Uterus (tissue), 4 donors: ENCODE measurements at places on chromosomes 7 and 10.

DNA sequence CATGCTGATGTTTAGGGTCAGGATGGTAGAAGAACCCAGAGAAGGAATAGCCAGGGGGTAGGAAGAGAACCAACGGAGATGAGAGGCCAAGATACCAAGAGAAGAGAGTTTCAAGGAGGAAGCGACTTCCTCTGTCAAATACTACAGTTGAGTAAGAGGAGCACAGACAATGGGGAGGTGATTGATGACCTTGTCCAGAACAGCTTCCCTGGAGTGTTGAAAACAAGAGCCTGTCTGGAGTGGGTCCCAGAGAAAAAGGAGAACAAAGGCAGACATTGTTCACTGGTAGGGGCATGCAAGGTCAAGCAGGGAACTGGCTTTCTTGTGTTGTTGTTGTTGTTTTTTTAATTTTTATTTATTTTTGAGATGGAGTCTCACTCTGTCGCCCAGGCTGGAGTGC is 9.6 kb upstream of the TRIM56 start:
- DNase-seq: no peak

GRCh38 chr7:69426705-69427104 is 171.6 kb upstream of the AUTS2 start:
- DNase-seq: no peak

- no peak for DNase-seq
These were observed 72.6 kb downstream of the SHH start for GRCh38 chr7:155739538-155740143.

GRCh38 chr7:47302560-47302959 is 279.4 kb downstream of the TNS3 start:
- no peak for DNase-seq

DNA sequence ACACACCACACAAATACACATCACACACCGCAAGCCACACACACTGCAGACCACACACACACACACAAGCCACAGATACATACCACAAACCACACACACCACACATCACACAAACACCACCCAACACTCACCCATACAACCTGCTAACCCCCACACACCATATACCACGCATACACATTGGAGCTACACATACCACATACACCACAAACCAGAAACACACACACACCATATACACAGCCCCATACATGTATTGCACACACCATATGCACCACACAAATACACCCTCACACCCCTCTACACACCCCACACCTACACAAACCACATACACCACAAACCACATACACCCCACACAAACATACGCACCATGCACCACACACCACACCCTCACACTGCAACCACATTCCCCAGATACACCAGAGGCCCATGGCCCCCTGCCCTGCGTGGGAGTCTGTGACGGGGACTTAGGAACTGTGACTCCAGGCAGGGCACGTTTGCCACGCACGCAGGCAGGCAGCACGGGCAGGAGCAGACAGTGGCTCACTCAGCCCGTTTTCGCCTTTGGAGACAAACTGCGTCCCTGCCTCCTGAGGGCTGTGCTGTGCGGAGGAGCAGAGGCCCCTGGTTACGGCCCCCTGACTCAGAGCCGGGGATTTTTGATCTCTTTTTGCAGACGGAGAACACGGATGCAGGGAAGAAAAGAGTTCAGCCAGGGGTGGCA is 52.6 kb downstream of the TMEM209 start:
- DNase-seq: no peak

DNA sequence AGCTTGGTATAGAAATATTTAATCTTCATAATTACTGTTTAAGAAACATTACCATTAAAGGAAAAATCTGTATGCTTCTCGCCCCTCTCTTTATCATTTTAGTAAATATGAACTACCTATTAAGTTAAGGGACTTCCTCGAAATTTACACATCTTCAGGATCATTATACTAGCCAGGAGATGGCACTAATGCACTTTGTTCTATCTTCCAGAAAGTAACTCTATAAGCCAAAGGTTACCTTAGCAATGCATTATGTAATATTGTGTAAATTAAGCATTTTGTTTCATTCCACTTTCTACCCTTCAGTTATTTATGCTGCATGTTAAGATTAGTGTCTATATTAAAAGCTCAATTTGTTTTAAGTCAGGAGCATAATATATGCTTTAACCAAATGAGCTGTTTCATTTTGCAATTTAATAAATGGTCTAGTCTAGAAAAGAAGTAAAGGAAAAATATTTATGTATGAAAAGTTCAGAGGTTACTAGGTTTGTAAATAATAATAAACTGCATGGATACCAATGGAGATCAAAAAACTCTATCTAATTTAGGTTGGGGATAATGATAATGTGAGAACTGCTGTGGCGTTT is 128.5 kb downstream of the ANKRD7 start:
- DNase-seq: no peak

DNA sequence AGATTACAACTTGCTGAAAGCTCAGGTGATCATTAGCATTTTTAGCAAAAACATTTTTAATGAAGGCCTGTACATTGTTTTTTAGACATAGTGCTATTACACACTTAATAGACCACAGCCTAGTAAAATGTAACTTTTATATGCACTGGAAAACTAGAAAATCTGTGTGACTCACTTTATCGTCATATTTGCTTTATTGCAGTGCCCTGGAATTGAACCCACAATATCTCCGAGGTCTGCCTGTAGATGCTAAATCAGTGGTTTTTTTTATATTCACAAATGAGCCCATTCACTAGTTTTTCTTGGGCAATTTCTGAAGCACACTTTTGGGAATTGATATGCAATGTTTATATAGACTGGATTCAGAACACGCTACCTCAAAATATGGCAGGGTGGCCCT is 105.1 kb downstream of the PTPRN2 start:
- DNase-seq: no peak

DNA sequence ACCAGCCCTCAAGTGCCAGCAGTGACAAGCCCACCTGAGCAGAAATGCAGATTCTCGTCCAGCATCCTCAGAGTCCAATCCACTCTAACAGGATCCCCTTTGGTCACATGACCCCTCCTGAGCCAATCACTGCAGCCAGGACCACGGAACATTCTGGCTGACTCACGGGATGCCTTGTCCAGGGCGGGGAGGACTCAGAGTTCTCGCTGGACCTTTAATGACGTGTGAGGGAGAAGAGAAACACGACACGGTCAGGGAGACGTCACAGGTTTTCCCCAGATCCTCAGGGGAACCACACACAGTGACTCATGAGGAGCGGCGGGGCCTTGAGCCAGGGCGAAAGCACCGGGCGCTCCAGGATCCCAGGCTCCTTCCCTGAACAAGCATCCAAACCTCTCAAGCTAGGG is 155.7 kb downstream of the PTPRN2 start:
- peak; percentile 73 for DNase-seq

DNA sequence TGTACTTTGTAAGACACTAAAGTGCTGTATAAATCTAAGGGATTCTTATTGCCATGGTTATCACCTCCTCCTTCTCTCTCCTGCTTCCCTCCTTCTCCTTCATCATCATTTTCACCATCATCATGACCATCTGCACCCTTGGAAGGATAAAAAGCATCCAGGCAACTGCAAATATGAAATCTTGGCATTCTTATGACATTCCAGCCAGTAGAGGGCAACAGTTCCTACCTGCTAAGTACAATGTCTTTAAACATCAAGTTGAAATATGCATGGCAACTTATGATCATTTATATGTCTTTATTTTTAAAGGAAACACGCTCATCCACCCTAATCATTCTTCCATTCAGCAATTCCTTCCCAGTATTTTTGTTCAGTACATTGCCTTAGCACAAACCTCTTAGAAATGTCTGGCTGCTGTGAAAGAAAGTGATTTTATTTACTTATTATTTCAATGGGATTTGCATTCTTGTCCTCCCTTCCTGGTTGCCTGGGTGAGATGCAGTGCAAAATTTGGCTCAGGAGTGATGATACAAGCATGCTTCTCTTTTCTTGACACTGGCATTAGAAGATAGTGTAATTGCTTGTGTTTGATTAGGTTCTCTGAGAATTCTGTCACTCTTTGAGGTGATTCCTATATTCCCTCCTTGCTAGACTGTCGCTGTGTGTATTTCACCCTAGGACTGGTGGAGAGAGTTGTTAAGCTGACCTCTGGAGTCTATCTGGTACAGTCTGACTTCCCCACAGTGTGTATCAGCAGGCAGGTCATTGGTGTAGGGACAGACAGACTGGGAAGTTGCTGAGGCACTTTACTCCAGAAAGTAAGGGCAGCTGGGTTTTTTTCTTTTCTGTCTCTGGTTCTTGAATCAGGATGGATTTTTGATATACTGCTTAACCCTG is 188.5 kb upstream of the BMPER start:
- no peak for DNase-seq

DNA sequence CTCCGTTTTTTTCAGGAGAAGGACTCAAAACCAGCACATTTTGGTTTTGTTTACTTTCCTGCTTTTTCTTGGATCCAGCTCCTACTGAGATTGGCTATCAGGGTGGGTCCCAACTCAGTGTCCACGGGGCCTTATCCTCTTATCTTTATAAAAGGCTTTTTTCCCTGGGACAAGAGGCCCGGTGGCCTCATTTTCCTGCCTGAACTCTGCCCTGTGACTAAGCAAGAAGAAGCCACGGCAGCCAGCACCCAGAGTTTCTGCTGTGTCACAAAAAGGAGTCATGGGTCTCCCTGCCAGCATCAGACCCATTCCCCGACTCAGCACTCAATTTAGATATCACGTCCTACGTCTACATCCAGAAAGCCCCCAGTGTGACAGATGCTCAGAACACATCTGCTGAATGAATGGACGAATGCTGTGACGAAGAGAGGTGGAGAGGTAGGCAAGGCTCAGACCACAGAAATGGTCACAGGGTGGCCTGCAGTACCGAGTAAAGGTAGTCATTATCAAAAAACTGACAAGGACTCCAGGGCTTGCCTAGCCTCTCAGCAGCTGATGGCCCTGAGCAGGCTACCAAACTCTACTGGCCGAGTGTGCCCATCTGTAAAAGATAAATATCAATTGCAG is 16.7 kb downstream of the DLG5 start:
- no peak for DNase-seq

- no peak for DNase-seq
These were observed 672.5 kb upstream of the ANKRD30A start for GRCh38 chr10:36452851-36453250.

DNA sequence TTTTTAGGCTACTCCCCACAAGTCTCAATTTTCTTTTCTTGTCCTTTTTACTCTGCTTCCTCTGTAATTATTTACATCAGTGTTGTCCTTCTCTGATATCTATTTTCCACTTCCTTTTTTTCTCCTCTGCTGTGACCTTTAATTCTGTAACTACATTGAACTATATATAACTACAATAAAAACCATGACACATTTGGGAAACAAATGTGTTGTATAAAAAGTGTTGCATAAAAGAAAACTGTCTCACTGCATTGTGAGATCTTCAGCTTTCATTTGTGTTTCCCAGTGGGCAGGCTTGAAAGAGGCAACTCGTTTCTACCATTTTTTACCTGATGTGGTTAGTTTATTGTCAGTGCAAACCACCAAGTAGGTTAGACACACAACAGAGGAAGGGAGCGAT is 483.9 kb upstream of the NRP1 start:
- no peak for DNase-seq

DNA sequence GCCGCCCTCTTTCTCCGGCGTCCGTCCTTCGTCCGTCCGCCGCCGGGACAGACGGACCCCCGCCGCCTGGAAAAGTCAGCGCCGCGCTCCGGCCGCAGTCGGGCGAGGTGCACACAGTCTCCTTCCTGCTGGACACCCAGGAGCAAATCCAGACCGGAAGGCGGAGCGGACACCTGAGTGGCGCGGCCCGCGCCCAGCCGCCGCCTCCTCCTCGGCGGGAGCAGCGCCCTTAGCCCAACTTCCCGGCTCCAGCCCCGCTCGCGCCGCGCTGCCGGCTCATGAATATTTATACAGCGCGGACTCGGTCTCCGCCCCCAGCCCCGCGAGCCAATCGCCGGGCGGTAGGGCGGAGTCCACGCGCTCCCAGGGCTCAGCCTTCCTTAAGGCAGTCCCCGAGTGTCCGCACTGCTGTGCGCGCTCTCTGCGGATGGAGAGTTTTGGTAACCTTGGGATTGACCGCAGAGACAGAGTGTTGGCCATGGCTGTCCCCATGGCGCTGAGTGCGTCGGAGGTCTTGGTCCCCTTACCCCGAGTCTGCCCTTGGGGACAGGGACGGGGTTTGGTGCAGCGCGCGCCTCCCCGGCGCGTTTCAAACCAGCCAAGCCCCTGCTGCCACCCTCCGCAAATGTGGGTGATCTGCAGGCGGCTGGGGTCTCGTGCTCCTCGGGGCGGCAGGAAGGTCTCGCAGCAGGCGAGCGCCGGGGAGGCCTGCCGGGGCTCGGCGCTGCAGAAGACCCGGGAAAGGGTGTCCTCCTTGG is at the start of gene FZD8:
Gene FZD8 (minus strand): TSS at position 262 of the 758 bp plus-strand sequence. CDS start 867 bp downstream, outside the sequence.
- peak; percentile 85 for DNase-seq

DNA sequence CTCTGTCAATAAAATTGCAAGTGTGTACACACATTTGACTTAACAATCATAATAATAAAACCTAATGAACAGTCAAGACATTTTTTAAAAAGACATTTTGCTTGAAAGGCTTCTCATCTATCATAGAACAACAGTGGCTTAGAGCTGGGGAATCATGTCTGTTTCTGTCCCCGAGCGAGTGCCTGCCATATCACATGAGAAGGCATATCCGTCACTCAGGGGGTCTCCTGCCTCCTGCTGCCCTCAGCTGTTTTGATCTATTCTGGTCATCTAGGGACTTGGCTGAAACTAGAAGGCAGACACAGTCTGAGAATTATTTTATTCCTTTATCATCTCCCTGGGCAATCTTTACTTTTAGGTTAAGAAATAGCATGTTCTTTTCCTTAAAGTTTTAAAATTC is 278.7 kb upstream of the KLF6 start:
- no peak for DNase-seq
